ENCODE measurements at places on chromosomes 4 and X. TPM values are rescaled to one million over a fixed set of nuclear protein-coding genes. Genes with fewer than 3 reads are reported as not detected.

The SLC49A3 gene
- total RNA-seq = 2.6 TPM

The PARM1 gene
- 5.2 TPM for total RNA-seq

The RHOXF2B gene
- total RNA-seq = 0.12 TPM

The GAGE12F gene
- not detected for total RNA-seq

The ADH7 gene
- not detected for total RNA-seq

The DSPP gene
- total RNA-seq = not detected

The ARHGAP36 gene
- not detected for total RNA-seq

The MAPK10 gene
- total RNA-seq = 37.8 TPM

The ZAR1 gene
- total RNA-seq = not detected

The AMOT gene
- total RNA-seq = 38.5 TPM
